ENCODE measurements at places on chromosomes 12 and 14.

DNA sequence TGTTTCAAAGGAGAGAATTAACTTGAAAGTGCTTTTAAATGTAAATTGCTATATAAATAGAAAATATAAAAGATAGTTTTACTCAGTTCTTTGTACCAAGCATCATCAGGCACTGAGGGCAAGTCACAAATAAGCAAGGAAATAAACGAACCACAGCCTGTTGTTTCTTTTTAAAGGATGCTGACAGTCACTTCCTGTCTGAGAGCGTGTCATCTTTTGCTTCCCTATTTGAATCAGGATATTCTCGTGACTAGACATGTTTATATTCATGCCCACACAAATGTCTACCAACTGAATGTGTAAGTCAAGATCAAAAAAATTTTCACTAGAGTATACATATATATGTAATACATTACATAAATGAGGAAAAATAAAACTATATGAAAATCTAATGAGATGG, 31.4 kb upstream of the SLC2A13 start:
- no peak for DNase-seq

- no peak for DNase-seq
Measured at GRCh38 chr14:65294816-65295215, 117.7 kb upstream of the FUT8 start.

GRCh38 chr14:74671789-74672188, 41.1 kb downstream of the AREL1 start:
- no peak for DNase-seq

- no peak for DNase-seq
Measured at GRCh38 chr12:123491056-123491455, 33.1 kb downstream of the SNRNP35 start.

DNA sequence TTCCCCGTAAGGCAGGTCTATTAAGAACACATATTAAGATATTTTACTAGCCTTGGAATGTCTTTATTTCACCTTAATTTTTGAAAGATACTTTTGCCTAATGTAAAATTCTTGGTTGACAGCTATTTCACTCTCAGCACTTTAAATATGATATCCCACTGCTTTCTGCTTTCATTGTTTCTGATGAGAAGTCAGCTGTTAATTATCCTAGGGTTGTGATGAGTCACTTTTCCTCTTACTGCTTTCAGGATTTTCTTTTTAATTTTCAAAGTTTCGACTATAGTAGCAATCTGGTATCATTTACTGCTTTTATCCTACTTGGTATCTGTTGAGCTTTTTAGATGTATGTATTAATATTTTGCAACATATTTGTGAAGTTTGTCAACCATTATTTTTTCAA, 578.9 kb upstream of the ATP2B1 start:
- no peak for DNase-seq

DNA sequence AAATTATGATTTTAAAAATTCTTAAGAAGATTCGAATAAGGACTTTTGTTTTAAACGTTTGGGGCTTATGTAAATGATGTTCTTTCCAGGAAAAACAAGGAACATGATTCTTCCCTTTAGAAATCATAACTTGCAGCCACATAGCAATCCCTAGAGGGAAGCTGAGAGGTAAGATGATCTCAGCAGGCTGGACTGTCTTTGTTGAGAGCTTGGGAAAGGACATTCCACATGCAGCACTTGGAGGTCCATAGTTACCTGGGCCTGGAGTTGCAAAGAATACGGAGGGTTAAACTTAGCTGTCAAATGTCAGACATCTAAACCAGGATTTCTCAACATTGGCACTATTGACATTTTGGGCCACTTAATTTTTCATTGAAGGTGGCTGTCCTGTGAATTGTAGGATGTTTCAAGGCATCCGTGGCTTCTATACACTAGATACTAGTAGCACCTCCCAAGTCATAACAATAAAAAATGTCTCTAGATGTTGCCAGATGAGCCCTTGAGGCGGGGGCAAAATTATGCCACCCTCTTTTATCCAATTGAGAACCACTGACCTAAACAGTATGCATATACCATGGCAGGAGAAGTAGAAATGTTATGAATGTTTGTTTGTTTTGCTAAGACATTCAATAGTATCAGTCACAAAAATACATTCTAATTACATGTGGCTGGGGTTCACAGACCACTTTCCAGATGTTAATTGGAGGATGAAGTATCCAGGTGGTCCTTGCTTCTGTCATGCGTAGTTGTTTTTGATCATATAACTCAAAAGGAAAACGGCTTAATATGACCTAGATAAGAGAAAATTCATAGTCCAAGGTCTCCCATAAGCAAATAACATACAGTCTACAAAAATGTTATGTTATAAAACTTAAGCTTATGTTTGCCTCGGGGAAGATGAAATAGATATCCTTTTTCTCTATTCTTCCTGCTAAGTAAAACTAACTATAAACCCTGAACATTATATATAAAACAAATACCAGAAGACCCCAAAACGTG, 30.5 kb downstream of the TTC6 start:
- no peak for DNase-seq

Data from NCI-H2081 (cell line).